ENCODE measurements at places on chromosomes 2 and 18.

- no peak for DNase-seq
Measured at GRCh38 chr2:8855010-8855409, 17.6 kb upstream of the KIDINS220 start.

GRCh38 chr2:234191819-234192407 is 141.4 kb downstream of the SPP2 start:
- peak; percentile 94 for DNase-seq

GRCh38 chr2:178805457-178805856 is 1.8 kb downstream of the TTN start:
- DNase-seq: no peak

GRCh38 chr2:80019571-80020460 is 284.7 kb downstream of the LRRTM1 start:
- DNase-seq: peak; percentile 46

DNA sequence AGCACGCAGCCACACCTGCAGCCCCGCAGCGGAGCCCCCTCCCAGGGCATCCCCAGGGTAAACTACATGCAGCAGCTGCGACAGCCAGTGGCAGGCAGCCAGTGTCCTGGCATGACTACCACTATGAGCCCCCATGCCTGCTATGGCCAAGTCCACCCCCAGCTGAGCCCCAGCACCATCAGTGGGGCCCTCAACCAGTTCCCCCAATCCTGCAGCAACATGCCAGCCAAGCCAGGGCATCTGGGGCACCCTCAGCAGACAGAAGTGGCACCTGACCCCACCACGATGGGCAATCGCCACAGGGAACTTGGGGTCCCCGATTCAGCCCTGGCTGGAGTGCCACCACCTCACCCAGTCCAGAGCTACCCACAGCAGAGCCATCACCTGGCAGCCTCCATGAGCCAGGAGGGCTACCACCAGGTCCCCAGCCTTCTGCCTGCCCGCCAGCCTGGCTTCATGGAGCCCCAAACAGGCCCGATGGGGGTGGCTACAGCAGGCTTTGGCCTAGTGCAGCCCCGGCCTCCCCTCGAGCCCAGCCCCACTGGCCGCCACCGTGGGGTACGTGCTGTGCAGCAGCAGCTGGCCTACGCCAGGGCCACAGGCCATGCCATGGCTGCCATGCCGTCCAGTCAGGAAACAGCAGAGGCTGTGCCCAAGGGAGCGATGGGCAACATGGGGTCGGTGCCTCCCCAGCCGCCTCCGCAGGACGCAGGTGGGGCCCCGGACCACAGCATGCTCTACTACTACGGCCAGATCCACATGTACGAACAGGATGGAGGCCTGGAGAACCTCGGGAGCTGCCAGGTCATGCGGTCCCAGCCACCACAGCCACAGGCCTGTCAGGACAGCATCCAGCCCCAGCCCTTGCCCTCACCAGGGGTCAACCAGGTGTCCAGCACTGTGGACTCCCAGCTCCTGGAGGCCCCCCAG is 254.1 kb downstream of the GLI2 start:
- DNase-seq: no peak

DNA sequence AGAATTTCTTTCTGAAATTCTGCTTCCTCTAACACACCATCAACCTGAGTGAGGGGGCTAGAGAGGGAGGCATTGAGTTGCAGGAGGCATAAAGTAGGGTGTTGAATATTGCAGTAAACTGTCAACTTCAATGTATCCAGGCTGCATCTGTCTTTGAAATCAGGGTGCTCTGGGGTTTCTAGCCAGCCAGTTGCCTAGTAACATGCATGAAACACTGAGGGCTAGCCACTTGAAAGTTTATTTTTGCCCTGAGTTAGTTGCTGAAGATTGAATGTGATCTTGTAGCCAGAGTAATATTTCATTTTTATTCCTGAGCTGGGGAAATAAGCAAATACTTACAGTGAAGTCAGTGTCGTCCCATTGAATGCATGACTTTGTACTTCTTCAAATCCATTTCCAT is 41.9 kb downstream of the LHCGR start:
- no peak for DNase-seq

Data from NCI-H345 (cell line).